ENCODE measurements at places on chromosomes 7 and 10.

GRCh38 chr7:157668221-157668883 is 331.5 kb downstream of the DNAJB6 start:
- no peak for DNase-seq

DNA sequence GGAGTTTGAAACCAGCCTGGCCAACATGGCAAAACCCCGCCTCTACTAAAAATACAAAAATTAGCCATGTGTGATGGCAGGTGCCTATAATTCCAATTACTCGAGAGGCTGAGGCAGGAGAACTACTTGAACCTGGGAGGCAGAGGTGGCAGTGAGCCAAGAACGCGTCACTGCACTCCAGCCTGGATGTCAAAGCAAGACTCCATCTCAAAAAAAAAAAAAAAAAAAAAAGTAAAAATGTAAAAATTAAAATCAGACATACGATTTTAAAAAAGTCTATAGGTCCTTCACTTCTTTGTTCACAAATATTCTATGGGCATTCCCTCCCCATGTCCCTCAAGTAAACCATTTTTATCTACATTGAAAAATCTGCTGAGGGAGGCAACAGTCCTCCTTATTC is 34.9 kb upstream of the TLL2 start:
- no peak for DNase-seq

DNA sequence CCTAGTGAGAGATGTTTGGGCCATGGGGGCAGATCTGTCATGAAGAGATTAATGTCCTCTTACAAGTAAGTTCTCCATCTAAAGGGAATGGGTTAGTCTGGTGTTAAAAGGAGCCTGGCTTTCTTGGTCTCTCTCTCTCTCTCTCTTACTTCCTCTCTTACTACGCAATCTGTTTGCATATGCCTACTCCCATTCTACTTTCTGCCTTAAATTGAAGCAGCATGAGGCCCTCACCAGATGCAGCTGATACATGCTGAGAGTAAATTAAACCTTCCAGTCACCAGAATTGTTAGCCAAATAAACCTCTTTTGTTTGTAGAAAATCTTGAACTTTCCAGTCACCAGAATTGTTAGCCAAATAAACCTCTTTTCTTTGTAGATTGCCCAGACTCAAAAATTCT is 884.1 kb downstream of the NRG3 start:
- DNase-seq: no peak

DNA sequence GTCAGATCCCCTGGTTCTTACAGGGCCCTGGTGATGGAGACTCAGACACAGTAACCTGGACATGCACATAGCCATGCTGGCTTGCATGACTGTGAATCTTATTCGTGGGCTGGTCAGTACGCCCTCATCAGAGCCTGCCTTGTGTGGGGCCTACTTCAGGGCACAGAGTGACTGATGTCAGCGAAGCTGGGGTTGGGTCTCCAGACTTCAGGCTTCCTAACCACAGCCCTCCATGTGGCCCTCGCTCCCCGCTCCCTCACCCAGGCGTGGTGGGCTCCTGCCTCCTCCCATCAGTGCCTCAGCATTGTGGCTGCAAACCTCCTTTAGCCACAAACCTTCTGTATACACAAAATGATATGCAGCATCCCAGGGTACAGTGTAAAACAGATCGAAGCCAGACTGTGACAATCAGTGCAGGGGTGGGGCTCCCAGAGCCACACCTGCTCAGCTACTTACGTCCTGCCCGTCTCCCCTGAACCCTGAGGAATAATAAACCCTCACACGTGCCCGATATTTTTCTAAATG is 7.1 kb upstream of the C10orf105 start:
- peak; percentile 71 for DNase-seq

DNA sequence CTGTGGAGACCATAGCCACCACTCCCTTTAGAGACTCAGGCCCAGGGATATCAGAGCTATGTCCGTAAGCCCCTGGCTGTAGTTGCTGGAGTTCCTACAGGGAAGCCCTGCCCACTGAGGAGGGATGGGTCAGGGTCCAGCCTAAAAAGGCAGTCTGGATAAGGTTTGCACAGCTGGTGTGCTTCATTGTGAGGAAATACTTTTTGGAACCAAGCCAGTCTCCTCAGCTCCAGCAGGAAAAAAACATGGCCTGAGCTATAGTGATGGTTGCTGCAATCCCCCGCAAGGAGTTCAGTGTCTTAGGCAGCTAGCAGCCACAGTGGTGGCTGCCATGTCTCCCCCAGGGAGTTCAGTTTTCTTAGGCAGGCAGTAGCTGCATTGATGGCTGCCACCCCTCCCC is 52.6 kb upstream of the CYP2C8 start:
- no peak for DNase-seq

Data from stimulated activated CD4-positive, alpha-beta T cell treated with anti-CD3 and anti-CD28 coated beads, Interleukin-4, amount 100 ng/mL, for 24 hours (primary cell).